NCI-H526 treated with DMSO at 0.1 percent for 48 hours (cell line): ENCODE measurements at places on chromosomes 12 and 14.

DNA sequence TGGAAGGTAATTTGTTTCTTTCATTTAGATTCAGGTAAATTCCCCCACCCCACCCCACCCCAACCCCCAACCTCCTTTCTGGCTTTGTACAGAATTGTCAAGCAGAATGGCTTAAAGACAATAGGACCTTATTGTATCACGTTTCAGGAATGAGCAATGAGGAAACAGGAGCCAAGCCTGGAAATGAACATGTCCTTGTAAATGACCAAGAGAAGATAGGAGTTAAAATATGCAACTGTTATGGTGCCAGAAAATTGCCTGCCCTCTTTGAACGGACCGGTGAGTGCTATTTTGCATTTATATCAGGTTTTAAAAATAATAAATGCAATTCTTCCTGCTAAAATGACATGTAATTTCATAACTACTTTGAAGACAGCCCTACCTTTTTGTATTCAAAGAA, 141.6 kb upstream of the PELI2 start:
- peak; percentile 98 for DNase-seq

GRCh38 chr14:95814363-95815225, 62.0 kb upstream of the TUNAR start:
- DNase-seq, result no peak

- no peak for DNase-seq
Observed at GRCh38 chr12:4346931-4347330, 25.9 kb downstream of the TIGAR start.

DNA sequence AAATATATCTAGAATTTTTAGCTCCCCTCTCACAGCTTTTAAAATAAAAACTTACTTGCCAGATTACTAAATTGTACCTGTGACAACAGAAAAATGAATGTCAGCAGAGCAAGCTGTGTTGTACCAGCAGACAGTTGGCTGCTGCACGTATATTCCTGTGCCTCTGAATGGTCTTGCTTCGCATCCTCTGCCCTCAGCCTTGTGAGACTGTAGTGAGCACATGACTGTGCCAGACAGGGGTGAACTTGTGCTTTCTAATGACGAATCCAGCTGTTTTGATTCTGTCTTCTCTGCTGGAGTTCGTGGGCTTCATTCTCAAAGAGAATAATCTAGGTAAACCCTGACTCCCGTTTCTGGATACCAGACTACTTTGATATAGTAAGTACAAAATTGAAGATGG, 58.3 kb upstream of the FRMD6 start:
- DNase-seq, result no peak

- DNase-seq, result no peak
Observed at GRCh38 chr12:44286336-44286735, 450.5 kb downstream of the TMEM117 start.
